MCF 10A (cell line): ENCODE measurements at places on chromosomes 7 and 10.

DNA sequence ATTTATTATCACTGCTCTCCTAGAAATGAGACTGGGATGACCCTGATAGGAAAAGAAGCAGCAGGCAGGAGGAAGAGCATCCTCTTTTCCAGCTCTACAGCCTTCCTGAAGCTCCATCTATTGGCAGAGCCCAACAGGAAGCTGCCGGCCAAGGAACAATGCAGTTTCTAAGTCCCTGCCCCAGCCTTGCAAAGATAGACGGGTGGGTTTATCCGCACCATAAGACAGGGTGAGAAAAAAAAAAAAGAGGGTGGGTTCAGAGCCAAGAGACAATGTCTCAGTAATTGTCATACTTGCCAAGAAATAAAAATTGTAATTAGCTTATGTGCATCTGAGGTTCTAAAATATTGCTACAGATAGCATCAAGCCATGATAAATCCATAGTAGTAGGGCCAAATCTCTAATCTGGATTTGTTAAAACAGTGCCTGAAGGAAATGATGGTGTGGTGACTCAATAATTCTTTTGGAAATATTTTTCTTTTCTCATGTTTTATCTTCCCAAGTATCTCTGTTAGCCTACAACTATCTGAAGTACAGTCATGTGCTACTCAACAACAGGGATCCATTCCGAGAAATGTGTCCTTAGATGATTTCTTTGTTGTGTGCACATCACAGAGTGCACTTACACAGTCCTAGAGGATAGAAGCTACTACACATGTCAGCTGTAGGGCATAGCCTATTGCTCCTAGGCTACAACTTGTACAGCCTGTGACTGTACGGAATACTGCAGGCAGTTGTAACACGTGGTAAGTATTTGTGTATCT, 242.9 kb upstream of the CXCL12 start:
- DNase-seq = peak; percentile 48

- no peak for DNase-seq
These were observed 303.3 kb downstream of the GRID1 start for GRCh38 chr10:86063341-86063740.

GRCh38 chr10:4181621-4182049, 396.6 kb upstream of the KLF6 start:
- no peak for DNase-seq

- DNase-seq = no peak
These were observed 241.7 kb downstream of the BUB3 start for GRCh38 chr10:123395906-123396305.

DNA sequence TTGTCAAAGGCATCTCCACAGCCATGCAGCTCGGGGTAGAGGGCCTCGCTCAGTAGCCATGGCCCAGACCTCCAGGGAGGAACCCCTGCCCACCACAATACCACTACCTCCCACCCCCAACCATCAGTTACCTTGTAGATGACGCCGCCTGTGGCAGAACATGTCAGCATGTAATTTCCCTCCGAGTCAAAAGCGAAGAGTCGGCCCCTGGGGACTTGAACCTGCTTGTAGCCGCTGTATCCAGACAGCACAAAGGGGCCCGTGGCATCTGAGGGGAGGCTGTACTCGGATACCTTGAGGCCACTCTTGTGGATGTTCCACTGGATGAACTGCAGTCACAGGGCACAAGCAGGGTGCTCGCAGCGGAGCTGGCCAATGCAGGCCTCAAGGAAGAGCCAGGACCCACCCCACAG, 16.3 kb upstream of the CYREN start:
- DNase-seq = no peak

GRCh38 chr7:90290244-90291113, 30.6 kb downstream of the FAM237B start:
- DNase-seq = no peak

DNA sequence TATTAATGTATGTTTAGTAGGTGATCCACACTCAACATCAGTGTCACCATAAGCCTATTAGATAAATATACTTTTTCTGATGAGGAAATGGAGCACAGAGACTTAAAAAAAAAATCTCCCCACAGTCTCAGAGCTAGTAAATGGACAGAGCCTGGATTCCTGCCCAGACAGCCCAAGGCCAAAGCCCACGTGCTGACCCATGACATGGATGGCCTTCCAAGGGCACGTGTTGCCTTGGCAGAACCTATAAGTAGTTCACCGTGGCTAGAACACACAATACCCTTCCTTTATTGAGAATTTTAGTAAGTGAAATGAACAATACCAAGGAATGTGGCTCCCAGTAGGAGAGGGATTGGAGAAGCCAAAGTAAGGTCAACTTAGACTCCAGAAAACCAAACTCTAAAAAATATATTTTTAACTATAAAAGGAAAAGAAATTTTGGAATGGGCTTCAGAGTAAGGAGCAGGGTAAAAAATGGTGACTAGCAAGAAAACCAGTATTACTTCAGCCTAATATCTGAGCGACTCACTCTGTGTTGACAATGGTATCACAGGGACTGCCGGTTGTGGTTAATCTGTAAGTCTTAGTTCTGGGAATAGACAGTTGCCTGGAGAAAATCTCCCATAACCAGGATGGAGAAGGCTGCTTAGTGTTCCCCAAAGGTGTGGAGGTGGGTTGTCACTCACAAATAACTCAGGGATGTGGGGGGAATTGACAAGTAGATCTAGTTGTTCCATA, 223.0 kb downstream of the SORCS1 start:
- peak; percentile 26 for DNase-seq

GRCh38 chr10:822661-823367, 108.7 kb downstream of the LARP4B start:
- no peak for DNase-seq

DNA sequence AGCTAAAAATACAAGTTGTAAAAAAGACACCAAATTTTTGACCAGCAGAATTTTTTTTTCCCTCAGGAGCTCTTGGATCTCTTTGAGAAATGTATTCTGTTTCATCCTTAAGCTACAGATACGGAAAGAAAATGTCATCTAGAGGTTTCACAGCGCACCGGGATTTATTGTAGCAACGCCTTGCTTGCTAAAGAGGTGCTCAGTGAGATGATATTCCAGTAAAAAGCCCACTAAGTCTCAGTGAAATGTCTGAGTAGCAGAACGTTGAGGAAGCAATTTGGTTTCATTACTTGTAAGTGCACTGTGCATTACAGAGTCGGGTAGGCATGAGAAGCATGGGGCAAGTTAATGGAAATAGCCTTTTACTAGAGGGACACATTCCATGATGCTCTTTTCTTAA, 62.5 kb downstream of the GLRX3 start:
- no peak for DNase-seq

DNA sequence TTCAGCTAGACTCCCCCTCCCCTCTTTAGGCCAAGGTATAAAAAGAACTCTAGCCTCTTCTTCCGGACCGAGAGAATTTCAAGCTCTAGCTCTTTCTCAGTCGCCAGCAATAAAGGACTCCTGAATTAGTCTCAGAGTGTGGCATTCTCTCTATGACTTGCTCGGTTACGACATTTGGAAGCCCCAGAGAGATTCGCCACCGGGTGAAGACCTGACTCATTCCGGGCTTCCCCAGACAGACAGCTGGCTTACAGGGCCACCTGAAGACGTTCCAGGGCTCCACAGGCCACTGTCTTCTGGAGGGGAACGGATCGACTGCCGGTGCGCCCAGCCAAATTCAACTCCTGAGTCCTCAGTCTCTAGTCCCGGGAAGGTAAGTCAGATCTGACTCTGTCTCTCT, at the start of gene AKR1B15:
AKR1B15 (plus strand) TSS at position 234 of the 400 bp plus-strand sequence. CDS start 15,510 bp downstream, outside the sequence.
- DNase-seq = peak; percentile 86

GRCh38 chr7:121431389-121431995, 35.4 kb upstream of the FAM3C start:
- no peak for DNase-seq

DNA sequence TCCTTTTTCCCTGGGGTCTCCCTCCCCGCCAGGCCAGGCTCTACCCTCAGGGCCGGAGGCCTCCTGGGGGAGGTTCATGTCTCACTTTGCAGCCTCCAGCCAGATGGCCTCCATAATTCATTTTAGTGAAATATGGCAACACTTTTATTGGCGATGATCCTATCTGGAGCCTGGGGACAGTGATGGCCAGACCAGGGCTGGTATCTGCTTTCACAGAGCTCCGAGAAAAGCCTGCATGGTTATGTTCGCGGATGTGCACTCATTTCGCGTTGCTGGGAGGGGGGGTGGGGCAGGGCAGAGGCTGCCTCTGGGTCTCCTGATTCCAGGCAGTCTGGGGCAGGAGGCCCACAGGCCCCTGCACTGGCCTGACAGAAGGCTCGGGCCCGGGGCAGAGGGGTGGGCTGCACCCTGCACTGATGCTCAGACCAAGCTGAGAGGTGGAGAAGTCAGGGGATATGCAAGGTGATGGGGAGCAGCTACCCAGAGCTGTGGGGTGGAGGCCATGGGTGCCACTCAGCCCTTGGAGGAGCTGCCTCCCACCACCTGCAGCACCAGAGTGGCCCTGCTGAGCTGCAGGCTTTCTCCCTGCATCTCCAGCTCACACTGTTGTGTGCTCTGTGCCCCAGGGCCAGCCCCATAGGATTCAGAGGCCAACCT, 85.3 kb upstream of the RET start:
- DNase-seq = no peak

DNA sequence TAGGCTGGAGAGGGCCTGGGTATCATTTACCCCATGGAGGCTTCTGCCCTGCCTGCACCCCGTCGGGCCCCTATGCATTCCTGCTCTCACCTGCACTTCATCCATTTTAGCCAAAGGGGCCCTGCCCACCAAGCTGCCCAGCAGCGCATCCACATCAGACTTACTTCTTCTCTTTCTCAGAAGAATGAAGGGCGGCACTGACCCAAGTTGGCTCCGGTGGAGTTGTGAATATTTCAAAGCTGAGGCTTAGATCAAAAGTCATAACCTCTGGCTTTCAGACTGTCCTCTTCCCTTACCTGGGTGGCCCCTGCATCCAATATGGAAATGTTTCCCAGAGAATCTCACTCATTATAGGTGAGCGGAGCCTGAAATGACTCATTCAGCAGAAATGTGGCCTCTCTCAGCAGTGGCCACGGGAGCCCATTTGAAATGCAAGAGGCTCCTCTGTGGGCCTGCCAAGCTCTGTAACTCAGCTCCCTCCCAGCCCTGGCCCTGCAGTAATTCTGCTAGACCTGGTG, 117.6 kb upstream of the TCF7L2 start:
- peak; percentile 42 for DNase-seq

GRCh38 chr10:123835575-123835974, 56.0 kb downstream of the CPXM2 start:
- no peak for DNase-seq

DNA sequence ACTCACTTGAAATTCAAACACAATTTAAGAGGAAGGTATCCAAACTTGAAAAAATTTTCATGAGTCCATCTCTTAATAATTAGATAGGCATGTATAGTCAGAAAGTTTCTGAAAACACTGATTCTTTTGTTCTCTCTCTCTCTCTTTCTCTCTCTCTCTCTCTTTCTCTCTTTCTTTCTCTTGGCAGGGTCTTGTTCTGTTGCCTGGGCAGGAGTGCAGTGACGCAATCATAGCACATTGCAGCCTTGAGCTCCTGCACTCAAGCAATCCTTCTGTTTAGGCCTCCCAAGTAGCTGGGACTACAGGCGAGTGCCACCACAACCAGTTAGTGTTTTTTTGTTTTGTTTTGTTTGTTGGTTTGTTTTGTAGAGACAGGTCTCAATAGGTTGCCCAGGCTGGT, 59.3 kb downstream of the PRTFDC1 start:
- peak; percentile 21 for DNase-seq
